ENCODE measurements at places on chromosomes 12 and 14.

GRCh38 chr14:102927878-102928411 is 5.5 kb downstream of the AMN start:
- no peak for DNase-seq

GRCh38 chr14:45526715-45527549 is 273.9 kb upstream of the MIS18BP1 start:
- peak; percentile 74 for DNase-seq

GRCh38 chr12:3565985-3566384 is 75.0 kb downstream of the PRMT8 start:
- DNase-seq, result no peak

- DNase-seq, result no peak
Measured at GRCh38 chr12:129523621-129524020, 380.2 kb downstream of the TMEM132D start.

- no peak for DNase-seq
Measured at GRCh38 chr12:75974323-75975187, 57.0 kb downstream of the PHLDA1 start.

DNA sequence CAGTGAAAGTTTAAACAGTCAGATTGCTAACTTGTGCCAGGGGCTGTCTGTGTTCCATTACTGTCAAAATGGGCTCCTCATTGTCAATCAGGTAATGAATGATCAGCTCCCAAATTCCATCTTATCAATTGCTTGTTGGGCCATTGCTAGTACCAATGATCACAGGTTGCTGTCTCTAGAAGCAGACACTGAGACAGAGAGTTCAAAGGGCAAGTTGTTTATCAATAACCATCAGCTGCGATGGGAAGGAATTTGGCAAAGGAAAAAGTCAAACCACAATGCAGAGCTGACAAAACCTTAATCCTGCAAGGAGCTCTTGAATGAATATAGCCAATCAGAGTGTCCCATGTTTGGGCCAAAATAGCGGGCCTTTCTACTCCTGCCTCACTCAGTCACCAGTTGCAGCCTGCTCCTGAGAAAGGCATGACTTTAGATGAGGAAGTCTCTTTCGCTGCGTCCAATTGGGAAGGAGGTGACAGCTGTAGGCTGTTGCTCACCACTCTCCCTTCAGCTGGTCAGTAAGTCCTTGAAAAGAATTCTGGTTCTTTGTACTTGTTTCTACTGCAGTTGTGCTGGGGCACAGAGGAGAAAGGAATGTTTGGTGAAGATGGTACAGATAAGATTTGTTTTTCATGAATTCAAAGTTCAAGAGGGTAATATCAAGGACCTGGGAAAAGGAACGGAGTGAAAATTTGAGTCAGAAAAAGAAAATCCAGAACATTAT is 179.2 kb upstream of the PDE3A start:
- no peak for DNase-seq

- no peak for DNase-seq
Measured at GRCh38 chr12:130164216-130164542, 1.9 kb downstream of the FZD10 start.

Measured in PC-3 (cell line).